ENCODE measurements at places on chromosomes 2 and 18.

DNA sequence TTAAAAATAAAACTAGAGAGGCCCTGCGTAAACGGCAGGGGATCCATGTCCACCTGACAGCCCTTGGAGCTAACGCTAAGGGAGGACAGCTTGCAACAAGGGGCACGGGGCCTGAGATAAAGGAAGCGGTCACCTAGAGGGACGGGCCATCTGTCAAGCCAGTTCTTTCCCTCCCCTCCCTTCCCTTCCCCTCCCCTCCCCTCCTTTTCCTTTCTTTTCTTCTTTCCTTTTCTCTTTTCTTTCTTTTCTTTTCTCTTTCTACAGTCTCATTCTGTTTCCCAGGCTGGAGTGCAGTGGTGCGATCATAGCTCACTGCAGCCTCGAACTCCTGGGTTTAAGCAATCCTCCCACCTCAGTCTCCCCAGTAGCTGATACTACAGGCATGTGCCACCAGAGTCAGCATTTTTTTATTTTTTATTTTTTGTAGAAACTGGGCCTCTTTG is 34.5 kb upstream of the CTAGE1 start:
- DNase-seq: no peak

- no peak for DNase-seq
Observed at GRCh38 chr2:58138396-58139030, 91.9 kb downstream of the VRK2 start.

GRCh38 chr2:164981217-164981990 is 26.1 kb upstream of the SLC38A11 start:
- no peak for DNase-seq

DNA sequence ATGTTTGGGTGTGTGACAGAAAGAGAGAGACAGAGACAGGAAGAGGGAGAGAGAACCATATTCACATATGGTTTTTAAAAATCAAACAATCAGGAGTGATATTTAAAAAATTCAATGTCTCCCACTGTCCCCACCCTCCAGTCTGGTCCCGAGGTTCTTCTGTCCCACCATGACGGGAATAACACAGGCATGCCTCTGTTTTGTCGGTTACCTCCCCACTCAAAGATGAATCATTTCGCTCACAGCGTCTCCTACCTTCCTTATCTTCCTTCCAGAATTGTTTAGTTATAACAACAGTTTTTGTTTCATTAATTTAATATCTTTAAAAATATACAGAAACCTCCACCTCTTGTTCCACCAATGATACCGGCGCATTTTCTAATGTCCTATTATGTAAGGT is 113.0 kb downstream of the KCNF1 start:
- no peak for DNase-seq

GRCh38 chr2:239829326-239829725 is 195.8 kb downstream of the NDUFA10 start:
- DNase-seq: peak; percentile 22

- no peak for DNase-seq
Observed at GRCh38 chr18:68733707-68734106, 18.8 kb upstream of the TMX3 start.

GRCh38 chr18:54612237-54612636 is 21.2 kb downstream of the DYNAP start:
- no peak for DNase-seq

DNA sequence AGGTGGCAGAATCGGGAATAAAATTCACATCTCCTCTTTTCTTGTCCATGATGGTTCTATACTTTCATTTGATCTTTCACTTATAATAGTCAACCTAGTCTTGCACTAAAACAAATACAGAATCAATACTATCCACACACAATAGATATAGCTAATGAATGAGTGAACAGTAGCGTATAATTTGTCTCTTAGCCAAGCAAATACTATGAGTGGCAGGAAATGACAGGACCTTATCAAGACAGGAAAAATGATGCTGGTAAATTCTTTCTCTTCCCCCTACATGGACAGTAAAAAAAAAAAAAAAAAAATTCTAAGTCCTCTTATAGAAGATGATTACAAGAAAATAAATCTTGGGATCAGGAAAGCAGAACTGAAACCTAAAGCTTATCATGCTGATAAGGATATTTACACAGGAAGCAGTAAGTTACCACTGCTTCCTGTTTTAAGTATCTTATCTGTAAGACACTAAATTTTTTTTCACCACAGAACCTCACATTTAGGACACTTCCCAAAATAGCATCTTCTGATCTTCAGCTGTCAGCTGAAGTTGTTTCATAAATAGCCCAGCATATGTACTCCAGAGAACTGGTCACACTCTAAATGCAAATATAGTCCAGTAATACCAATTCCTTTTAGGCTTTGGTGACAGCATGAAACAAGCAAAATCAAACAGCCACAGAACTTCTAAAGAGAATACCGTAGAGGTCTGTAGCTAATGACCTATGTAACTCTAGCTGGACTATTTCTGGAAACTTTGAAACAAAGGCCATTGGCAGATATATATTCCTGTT is 27.0 kb downstream of the IRS1 start:
- no peak for DNase-seq

DNA sequence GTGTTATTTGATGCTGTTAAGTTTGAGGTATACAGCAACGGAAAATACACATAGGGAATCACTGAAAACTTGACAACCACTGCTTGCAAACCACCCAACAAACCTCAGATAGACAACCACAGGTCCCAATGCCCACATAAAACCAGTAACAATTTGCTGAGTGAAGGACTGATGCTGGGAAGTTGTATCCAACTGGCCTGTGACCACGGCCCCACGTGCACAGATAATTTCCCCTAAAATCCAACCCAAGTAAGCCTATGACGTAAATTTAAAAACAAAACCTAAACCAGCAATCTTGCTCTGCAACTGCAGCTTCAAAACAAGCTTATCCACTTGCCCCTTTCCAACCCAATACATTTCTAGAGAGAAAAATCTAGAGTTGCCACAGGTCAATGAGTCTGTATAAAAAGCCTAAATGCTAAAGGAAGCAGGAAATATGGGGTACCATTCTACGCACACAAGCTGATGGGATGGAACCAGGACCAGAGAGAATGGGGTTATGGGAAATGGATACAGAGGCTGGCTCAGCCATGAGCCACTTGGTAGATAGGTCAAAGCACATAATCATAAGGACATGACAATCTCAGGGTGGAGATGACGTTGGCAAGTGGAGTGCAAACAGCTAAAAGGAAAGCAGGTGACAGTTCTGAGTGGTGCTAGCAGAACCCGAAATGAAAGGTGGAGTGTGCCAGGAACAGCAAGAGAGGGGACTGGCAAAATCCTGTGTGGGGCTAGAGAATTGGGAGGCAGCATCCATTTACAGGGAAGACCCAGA is 27.8 kb upstream of the CREB1 start:
- DNase-seq: no peak

- DNase-seq: no peak
Observed at GRCh38 chr2:25383806-25384205, 42.1 kb upstream of the DNMT3A start.

DNA sequence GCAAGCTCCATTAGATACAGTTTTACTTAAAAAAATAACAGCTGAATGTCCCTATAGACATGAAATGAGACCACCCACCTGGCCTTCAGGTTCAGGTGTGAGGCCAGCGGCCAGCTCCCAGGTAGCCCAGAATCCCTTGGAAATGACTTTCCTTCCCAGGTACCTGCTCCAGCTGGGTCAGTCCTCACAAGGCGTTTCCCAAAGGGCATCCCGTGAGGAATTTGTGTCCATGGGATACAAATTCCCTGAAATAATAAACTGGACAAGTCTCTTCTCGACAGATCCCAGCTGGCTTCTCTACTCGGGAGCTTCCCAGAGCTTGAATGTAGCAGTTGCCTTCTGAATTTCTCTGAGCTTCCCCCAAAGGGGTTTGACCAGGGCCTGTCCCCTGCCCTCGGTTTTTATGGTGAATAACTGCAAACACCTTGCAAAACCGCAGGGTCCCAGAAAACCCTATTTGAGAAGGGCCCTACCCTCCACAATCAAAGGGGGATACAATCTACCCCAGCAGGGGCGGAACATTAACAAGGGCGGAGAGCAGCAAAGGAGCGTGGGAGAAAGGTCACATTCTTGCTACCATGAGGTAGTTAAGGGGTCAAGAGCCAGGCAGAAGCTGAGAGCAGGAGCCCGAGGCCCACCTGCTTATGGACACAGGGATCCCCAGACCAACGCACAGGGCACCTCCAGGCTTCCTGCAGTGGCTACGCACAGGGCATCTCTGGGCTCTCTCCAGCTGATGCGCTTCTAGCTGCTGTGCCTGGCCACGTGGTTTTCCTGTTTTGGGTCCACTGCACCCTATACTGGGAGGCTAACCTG is 107.7 kb downstream of the HDAC4 start:
- no peak for DNase-seq

DNA sequence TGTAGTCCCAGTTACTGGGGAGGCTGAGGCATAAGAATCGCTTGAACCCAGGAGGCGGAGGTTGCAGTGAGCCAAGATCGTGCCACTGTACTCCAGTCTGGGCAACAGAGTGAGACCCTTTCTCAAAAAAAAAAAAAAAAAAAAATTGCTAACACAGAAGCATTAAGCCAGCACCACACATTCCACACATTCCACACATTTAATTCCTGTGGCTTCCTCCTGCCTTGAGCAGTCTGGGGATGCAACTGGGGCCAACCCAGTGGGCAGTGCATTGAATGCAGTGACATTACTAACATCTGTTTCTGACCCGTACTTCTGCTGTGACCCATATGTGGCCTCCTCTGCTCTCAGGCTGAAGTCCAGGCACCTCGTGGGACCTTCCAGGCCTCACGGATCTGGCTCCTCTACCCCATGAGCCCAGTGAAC is 107.0 kb downstream of the BCL2L11 start:
- peak; percentile 22 for DNase-seq

DNA sequence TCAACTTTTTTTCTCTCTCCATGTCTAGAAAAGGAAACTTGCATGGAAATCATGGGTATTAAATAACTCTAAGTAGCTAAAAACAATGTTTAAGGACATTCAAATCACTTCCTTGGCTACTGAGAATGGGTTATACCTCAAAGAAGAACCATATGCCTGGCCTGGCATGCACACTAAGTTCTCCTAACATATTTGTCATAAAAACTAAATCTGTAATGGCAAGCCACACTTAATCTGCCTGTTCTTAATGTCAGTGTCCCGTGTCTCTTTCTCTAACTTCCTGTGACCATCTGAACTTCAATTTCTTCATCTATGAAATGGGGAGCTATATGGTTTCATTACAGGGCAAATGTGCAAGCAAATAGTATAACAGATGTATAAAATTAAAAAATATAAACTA is 11.1 kb downstream of the PDE1A start:
- no peak for DNase-seq

DNA sequence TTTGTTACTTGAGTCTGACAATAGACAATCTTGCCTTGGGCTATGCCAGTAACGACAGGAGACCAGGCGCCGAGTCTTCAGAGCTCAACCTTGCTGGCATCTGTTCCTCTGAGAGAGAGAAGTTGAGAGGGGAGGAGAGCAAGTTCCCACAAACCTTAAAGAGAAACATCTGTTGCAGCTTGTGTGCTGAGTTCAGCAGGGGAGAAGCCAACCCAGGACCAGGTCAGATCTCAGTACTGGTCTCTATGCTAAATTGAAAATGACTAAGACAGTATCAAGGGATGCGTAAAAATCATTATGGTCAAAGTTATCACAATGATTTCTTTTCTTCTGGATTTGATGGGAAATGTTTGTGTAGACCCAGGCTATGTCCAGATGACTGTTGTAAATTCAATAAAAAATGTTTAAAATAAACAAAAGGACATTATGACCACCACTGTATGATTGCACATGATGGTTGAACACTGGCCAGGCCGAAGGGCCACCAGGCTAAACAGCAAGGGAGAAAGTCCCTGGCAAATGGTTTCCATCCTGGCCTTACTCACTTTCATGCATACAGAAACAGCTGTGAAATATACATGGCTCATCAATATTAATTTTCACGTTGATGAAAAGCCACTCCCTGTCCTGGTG is 100.3 kb upstream of the PMAIP1 start:
- no peak for DNase-seq

DNA sequence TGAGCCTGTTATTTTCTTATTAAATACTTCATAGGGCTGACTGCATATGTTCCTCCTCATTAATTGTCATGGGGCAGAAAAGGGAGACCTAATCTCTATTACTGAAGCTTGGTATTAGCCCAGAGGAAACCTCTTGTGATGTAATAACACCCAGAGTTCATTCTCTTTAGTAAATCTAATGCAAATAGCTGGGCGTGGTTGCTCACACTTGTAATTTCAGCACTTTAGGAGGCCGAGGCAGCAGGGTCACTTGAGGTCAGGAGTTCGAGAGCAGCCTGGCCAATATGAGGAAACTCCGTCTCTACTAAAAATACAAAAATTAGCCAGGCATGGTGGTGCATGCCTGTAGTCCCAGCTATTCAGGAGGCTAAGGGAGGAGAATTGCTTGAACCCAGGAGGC is 14.7 kb downstream of the DAW1 start:
- DNase-seq: no peak

Measured in liver (tissue), 10 donors.